ENCODE measurements at places on chromosomes 12 and 14.

GRCh38 chr12:96828169-96828789, 78.8 kb upstream of the NEDD1 start:
- DNase-seq, result no peak

- DNase-seq, result no peak
Measured at GRCh38 chr12:32612658-32613614, 66.2 kb upstream of the DNM1L start.

- no peak for DNase-seq
Measured at GRCh38 chr12:131114942-131115584, 161.4 kb downstream of the ADGRD1 start.

- DNase-seq, result no peak
Measured at GRCh38 chr12:109433618-109434017, 43.5 kb downstream of the KCTD10 start.
